ENCODE measurements at places on chromosomes 6 and 20.
A peak's percentile ranks its signal among the peaks of the same experiment; 100 is the strongest.

- no peak for DNase-seq
These were observed 86.7 kb downstream of the SLX4IP start for GRCh38 chr20:10521836-10522235.

- DNase-seq = no peak
These were observed 219.2 kb downstream of the CLVS2 start for GRCh38 chr6:123215211-123215610.

DNA sequence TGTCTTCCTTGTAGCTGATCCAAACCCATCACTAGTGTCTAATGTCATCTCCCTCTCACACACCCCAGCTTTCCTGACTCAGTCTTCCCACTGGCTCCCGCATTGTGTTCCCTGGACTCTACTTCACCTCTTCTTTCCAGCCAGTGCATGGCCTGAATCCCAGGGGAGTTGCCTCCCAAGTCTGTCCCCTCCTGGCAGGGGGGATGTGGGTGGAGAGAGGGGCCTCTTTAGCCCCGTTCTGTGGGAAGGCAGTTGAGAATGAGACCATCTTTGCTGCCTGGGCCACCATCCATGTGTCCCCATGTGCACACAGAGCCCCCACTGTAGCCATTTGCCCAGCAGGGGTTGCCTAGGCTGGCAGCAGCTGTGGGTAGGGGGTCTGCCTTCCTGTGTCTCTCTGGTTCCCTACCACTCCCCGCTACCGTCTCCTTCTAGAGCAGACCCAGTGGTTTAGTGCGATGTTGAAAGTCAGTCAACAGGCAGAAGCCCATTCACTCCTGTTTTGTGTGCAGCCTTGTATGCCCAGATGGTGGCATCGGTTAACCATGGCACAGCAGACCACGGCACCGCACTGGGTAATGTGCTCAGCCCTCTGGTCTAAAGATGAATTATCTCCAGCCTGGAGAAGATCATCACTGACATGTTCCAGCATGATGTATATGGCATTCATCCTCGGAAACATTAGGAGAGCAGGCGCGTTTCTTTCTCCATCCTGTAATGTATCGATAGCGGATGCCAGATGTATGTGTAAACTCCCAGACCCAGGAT is 178.8 kb upstream of the SNX9 start:
- no peak for DNase-seq

DNA sequence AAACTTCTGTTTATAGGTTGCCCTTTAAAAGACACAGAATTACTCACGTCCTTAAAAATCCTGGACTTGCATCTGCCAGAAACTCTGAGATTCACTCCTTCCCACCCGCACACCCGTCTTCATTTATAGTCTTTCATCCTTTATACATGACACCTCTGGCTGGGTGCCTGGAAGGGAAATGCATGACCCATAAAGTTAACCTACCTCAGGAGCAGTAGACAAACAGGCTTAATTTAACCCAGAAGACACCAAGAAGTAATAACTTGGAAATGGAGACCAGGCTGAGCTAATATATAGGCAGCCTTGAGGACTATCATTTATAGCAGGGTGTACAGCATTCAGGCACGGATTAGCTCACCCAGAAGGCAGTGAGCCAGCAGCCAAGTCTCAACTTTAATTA is 429.0 kb upstream of the NRSN1 start:
- no peak for DNase-seq

- peak; percentile 77 for DNase-seq
These were observed 93.3 kb upstream of the RNF24 start for GRCh38 chr20:4108495-4109306.

DNA sequence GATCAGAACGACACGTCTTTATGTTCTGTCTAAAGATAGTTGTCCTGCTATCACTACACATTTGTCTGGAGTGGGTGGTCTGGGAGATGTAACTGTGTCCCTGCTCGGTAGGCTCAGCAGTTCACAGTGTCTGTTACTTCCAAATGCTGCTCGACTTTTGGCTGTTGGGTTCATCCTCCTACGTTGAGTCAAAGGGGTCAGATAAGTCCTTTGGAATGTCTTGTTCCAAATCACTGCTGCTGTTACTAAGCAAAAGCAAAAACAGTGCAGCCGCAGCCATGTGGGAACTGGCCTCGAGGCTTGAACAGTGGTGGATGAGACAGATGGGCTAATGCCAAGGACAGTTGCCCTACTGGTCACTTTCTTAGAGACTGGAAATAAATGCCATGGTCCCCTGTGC is 272.2 kb upstream of the MAP3K7 start:
- no peak for DNase-seq

- no peak for DNase-seq
These were observed 111.8 kb downstream of the PERP start for GRCh38 chr6:137995371-137995770.

DNA sequence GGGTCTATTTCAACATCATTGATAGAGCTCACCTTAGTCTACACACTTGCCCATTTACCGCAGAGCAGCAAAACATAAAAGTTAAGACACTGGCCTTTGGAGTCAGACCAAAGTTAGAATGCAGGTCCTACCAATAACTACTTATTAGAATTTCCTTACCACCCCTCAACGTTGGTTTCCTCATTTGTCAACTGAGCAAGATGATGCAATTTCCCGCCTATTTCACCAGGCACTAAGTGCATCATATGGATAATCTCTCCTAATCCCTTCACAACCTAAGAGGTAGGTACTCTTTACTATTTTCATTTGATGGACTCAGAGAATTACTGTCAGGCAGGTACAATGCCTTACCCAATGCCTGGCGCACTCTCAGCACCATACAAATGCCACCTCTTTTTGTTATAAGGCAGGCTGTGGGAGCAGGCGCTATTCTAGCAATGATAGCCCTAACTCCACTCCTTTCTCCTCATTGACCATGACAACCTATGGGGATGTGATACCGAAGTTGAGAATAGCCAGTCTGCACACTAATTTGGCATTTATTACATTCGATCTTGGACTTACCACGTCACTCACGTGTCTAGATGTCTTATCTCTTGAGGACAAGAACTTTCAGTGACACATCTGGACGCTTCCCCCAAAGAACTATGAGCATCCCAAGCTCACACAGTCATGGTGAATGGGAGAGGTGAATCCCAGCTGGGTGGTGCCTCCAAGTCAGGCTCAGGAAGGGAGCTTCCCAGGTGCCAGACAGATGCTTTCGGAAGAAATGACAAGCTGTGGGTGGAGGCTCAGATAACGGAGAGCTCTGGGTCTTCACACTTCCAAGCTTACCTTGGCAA is 128.1 kb upstream of the STMND1 start:
- no peak for DNase-seq

- DNase-seq = no peak
These were observed 2.5 kb upstream of the NELFCD start for GRCh38 chr20:58978351-58979190.

DNA sequence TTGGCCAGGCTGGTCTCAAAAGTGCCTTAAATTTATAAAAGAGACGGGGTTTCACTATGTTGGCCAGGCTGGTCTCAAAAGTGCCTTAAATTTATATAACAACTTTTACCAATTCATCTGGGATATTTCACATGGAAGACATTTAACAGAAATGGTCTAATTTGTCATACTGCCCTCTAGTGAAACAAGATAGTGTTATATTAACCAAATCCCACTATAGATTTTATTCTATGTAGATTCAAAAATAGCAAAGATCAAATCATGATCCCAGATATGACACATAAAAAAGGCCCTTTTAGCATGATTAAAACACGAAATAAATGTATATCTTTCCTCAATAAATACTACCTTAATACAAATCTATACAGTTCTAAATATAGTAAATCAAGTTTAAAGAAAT is 102.8 kb upstream of the TFAP2D start:
- no peak for DNase-seq

GRCh38 chr6:7910298-7910653 is 312 bp downstream of the TXNDC5 start:
- no peak for DNase-seq

- no peak for DNase-seq
These were observed 198.0 kb downstream of the RNF144B start for GRCh38 chr6:18585032-18585573.

DNA sequence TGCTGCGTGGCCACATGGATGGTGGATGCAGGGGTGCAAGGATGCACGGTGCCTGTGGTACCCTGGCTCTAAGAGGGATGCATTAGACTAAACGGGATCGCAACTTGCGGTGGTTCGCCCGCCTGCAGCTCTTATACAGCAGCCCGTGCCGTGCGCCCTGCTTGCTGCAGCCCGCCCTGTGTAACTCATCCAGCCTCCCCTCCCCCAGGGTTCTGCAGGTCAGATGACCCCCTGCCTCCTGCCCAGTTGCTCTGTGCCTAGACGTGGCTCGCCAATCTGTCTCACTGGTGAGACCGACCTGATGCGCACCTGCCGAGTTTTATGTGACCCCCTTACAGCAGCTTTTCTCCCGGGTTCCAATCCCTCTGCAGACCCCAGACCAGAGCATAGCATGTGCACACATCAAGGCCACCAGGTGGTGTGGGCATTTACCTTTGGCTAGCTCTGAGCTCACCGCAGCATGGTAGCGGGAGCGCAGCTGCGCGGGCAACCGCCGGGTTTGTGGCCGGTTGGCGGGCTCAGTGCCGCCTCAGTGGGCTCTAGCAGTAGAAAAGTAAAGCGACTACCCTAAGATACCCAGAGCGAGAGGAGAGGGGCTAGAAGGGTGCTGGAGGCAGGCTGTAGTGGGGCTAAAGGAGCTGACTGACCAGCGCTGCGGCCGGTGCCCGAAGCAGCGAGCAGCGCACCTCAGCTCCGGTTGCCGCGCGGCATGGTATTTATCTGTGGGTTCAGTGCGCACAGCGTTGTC is 693 bp upstream of the GNAS-AS1 start:
- DNase-seq = peak; percentile 43

GRCh38 chr6:55652429-55652828 is 73.4 kb upstream of the HMGCLL1 start:
- DNase-seq = no peak

GRCh38 chr20:63212393-63212730 is 3.6 kb downstream of the YTHDF1 start:
- no peak for DNase-seq
